ENCODE measurements at places on chromosomes 3 and 15. TPM values are rescaled to one million over a fixed set of nuclear protein-coding genes. Genes with fewer than 3 reads are reported as not detected.

FAIM gene
- total RNA-seq, result 8.3 TPM

- no peaks in the 10 kb centered on the region for H3K36me3 ChIP-seq
- no peaks in the 10 kb centered on the region for H3K4me1 ChIP-seq
- H3K27ac ChIP-seq, result no peak overlapping the region
- no peak overlapping the region for H3K4me3 ChIP-seq
These were observed 43.2 kb upstream of the SPPL2A start for GRCh38 chr15:50808728-50809127.

GRCh38 chr3:11810276-11810675, 36.4 kb downstream of the TAMM41 start:
- H3K27ac ChIP-seq, result no peak overlapping the region
- H3K27me3 ChIP-seq, result no peaks in the 10 kb centered on the region
- H3K36me3 ChIP-seq, result peaks cover 36% of the 10 kb centered on the region
- H3K4me3 ChIP-seq, result no peak overlapping the region

SCAANT1 gene
- not detected for total RNA-seq

DNA sequence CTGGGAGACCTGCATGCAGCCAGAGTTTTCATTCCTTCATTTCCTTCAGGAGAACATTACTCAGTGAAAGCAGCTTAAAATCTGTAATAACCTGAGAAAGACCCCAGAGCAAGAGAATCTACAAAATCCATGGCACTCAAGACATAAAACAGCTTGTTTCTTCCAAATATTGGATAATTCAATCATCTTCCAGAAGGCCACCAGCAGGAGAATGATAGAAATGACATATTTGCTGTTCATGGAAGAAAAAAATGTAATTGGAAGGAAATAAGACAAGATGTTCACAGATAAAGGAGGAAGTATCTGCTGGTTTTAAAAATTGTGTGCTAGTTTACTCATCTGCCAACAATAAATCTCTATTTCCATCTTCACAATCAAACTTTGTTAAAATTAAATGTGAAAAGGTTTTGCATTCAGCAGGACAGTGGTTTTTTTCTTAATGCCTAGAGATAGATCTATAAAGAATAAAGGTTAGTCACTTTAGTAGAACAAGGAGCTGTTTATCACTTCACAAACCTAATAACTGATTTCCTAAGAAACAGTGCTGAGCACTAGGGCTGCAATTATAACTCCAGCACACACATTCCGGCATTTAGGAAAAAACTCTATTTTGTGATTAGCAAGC, 530.8 kb downstream of the NSUN3 start:
- H3K36me3 ChIP-seq, result no peaks in the 10 kb centered on the region
- no peak for DNase-seq
- no peak overlapping the region for H3K27ac ChIP-seq
- no peak overlapping the region for H3K4me3 ChIP-seq
- no peaks in the 10 kb centered on the region for H3K27me3 ChIP-seq

SPRED1 gene
- 17.3 TPM for total RNA-seq

DNA sequence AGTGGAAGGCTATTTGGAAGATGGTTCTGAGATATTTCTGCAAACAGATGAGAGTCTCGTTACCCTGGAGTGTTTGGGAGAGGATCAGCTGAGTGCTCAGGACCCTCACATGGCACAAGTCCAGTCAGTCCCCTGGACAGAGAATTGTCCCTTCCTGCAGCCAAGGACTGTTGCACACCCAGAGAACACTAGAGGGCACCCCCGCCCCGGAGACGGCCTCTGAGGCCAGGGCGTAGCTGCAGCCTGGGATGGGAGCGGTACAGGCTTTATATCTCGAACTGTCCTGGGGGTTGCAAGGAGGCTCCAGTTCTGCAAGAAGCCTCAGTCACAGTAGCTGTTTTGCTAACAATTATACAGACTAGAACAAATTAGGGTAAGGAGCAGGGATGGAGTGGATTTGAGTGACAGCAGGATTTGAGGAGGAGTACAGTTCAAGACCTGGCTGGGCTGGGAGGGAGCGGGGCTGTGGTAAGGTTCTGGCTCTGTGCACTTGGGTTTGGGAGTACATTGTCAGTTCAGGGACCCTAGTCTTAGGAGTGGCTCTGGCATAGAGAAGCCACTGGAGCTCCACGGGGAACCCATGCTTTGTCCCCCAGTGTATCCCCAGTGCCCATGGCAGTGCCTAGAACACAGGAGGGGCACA, 67.6 kb upstream of the HACD2 start:
- H3K36me3 ChIP-seq, result no peaks in the 10 kb centered on the region
- H3K4me1 ChIP-seq, result no peaks in the 10 kb centered on the region
- H3K27me3 ChIP-seq, result peaks cover 36% of the 10 kb centered on the region
- DNase-seq, result peak; percentile 84

- H3K27me3 ChIP-seq, result no peaks in the 10 kb centered on the region
- no peak overlapping the region for H3K27ac ChIP-seq
- peaks cover 17% of the 10 kb centered on the region for H3K4me1 ChIP-seq
- no peak overlapping the region for H3K4me3 ChIP-seq
These were observed 51.8 kb upstream of the TMCO5A start for GRCh38 chr15:37882640-37883039.

ZPLD1 gene
- 0.18 TPM for total RNA-seq
